NCI-H1694 treated with DMSO at 0.1 percent for 48 hours (cell line): ENCODE measurements at places on chromosomes 1 and 21.

DNA sequence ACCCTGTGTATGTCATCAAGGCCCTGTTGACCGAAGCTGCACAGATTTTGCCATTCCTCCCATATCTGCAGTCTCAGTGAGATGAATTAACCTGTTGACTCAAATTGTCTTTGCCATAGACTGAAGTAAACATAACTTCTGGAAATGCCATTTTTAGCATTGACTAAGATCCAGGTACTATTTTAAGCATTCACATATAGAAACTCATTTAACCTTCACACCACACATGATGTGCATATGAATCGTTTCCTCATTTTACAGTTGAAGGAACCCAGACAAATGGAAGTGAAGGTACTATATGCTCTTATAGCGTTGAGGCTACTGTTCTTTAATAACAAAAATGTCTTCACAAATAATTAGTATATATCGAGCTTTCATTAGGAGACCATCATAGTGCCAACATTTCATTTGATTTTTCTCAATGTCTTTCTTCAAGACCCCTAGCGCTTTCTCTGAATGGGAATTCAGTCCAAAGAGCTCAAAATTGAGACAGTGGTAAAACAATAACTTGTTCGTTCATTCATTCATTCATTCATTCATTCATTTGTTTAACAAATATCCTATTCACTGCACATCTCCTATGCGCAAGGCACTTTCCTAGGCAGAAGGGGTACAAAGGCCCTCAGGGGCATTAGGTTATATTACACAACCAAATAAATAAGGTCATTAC is 444.7 kb downstream of the ADGRL2 start:
- no peak for DNase-seq

DNA sequence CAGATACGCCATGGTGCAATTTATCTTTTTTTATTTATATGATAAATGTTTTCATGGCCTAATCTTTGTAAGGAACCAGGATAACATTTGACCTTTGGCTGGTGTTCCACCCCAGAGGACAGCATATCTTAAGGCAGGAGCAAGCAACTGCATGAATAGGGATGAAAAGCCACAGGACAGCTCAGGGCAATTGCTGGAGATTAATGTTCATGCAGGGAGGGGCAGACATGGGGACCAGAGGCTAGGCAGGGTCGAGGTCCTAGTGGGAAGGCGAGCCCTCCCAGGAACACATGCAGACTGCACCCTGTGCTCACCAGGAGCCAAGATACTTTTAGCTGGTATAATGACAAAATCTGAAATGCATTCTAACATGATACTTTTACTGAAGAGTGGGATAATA is 74.4 kb upstream of the HAO2 start:
- DNase-seq, result no peak

DNA sequence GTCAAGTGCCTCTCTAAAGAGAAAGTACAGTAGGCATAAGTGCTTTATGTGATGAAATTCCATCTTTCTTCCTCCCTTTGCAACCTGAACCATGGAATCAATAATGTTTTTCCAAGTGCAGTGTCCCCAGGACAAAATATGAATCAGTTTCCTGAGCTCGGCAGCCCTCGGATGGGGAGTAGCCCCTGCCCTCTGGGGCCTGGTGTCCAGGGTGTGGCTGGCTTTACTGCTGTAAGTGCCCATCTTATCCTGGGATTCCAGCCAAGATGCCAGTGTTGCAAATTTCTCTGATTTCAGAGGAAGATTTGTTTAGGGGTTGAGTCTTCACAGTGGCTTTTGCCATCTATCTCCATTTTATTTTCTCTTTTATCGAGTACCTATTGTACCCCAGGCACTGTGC is 40.5 kb upstream of the SRP9 start:
- no peak for DNase-seq

DNA sequence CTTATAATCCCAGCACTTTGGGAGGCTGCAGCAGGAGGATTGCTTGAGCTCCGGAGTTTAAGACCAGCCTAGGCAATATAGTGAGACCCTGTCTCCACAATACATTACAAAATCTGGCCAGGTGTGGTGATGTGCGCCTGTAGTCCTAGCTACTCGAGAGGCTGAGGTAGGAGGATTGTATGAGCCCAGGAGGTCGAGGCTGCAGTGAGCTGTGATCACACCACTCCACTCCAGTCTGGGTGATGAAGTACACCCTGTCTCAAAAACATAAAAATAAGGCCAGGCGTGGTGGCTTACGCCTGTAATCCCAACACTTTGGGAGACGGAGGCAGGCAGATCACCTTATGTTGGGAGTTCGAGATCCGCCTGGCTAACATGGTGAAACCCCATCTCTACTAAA is 27.7 kb downstream of the L1TD1 start:
- no peak for DNase-seq

DNA sequence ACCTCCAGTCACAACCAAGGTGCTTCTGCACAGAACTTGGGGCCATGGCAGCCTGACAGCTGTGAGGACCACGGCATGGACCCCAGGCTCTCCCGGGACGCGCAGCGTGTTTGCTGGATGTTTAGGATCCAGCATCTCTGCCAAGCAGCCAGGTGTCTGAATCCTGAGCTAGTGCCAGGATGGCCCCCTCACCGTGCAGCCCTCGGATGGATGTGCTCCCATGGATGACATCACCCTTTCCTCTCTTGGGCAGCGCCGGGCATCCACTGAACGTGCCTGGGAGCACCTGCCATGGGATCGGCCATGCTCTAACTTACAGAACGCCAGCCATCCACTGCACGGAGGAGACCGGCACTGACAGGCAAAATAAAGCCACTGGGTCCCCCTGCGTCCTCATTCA is 53.9 kb downstream of the PRDM15 start:
- no peak for DNase-seq

- no peak for DNase-seq
Observed at GRCh38 chr1:229376521-229376920, 33.7 kb upstream of the CCSAP start.

DNA sequence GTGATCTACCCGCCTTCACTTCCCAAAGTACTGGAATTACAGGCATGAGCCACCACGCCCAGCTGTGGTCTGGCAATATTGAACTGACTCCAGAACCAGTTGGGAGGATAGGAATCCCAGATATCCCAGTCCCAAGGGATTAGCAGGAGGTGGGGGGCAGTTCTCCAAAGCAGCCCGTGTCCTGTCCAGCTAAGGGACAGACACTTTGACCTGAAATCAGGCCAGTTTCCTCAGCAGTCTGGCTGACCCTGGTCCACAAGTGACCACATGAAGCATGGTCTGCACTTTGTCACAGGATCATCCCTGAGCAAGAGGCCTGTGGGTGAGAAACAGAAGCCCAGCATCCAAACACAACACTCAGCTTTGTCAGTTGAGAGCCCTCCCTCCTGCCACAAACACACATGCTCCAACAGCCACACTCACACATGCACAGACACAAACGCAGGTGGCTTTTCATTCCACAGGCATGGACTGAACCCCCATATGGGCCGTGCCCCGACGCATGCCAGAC is 2.7 kb upstream of the FDPS start:
- DNase-seq, result no peak

DNA sequence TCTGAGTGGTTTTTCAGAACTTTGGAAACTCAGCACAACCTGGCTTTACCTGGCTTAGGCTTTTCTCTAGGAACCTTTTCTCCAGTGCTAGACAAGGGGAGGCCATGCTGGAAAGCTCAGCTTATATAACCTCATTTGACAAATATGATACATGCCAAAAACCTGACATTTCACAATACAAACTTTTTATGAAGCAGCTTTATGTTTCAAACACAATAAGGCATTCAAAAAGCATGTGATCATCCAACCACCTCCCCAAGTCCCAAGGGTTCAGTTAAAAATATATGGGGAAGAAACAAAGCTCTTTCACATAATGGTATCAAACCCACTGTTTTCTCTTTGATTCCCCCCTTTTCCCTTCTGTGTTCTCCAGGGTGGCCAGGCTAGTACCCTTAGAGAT is 63.7 kb downstream of the ZC3H11B start:
- DNase-seq, result no peak

GRCh38 chr1:82398357-82398756 is 597.6 kb downstream of the ADGRL2 start:
- no peak for DNase-seq

DNA sequence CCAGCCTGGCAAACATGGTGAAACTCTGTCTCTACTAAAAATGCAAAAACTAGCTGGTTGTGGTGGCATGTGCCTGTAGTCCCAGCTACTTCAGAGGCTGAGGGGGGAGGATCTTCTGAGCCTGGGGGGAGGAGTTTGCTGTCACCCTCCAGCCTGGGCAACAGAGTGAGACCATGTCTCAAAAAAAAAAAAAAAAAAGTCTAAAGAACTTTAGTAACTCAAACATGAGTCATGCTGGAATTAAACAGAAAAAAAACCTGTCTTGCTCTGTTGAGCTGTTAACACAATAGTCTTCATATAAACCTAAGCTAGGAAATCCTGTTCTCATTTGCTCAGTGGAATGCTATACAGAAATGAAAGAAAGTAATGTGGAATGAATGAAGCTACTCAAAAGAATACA is 16.7 kb upstream of the DISP1 start:
- no peak for DNase-seq

DNA sequence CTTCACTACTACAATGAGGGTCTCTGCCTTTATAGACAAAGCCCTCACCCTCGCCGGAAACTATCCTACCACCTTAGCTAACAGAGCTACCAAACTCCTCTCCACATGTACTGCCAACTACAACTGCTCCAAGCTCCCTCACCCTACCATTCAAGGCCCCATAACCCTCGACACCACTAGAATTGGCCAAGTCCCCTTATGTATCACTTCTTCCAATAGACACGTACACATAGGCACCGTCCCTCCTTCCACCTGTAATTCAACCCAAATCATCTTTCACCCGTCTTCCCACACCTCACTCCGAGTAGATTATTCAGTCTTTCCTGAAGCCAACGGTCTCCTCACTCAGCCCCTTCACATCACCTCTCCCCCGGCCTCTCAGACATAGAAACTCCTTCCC is 19.7 kb upstream of the CA6 start:
- DNase-seq, result no peak

- no peak for DNase-seq
Observed at GRCh38 chr1:202193614-202194327, at the start of gene LGR6. LGR6 (plus strand) TSS chr1:202193799; CDS start chr1:202193990, 191 bp downstream.

GRCh38 chr1:145918992-145919939 is 749 bp upstream of the PEX11B start:
- no peak for DNase-seq

DNA sequence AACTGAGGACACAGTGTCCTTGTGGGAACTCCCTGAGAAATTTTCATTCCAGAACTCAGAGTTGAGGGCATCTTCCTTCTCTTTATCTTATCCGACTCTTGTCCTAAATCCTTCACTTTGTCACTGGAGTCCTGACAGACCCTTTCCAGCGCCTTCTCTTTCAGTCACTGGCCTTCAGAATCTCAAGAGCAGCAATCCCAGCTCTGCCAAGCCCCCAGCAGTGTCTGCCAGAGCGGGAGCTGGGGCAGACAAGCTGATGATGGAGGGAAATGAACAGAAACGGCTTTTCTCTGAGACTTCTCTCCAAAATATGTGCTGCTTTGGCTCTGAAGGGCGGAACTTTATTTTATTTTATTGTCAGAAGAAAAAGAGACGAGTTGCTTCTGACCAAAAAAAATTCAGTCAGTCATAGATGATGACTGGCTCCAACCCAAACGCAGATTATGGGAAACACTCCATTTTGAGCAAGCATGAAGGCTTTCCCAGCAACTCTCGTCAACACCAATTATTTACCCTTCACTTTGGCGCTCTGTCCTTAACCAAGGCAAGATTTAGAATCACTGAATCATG is 32.2 kb downstream of the MIS18A start:
- DNase-seq, result no peak

DNA sequence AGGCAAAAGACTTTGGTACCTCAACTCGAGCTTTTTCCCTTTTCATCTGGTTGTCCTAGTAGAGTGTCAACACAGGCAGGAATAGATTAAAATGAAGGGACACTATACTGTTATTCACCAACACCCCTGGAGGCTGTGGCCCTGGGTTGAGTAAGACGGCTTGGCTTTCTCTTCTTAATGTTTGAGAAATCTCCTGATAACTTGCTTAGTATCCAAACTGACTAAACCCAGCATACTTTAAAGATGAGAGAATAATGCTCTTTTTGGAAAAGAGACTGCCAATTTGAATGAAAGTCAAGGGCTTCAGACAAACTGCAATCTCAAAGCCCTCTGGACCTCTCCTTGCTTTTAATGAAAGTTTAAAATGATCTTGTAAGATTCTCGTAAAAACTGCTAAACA is 2.6 kb upstream of the SLC30A1 start:
- DNase-seq, result no peak

DNA sequence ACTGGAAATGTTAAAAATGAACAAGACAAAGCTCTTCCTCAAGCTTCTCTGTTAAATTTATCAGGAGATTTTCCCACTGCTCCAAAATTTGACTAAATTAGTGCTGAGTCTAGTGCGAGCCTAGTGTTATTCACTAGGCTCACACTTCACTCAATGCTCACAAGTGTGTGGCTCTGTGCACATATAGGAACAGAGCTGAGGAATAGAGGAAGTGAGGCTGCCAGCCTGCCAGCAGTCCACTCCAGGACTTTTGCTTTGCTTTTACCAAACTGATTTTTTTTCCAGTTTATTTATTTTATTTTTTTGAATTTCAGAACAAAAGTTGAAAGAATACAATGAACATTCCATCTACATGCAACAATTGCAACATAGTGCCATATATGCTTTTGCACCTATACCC is 87.2 kb downstream of the VAV3 start:
- DNase-seq, result no peak

GRCh38 chr21:43659136-43660000 is at the start of the genes HSF2BP and RRP1B:
HSF2BP (minus strand) TSS chr21:43659488; CDS start chr21:43658096, 1,392 bp downstream.
RRP1B (plus strand) TSS chr21:43659560; CDS start chr21:43659665, 105 bp downstream.
- DNase-seq, result peak; percentile 77

DNA sequence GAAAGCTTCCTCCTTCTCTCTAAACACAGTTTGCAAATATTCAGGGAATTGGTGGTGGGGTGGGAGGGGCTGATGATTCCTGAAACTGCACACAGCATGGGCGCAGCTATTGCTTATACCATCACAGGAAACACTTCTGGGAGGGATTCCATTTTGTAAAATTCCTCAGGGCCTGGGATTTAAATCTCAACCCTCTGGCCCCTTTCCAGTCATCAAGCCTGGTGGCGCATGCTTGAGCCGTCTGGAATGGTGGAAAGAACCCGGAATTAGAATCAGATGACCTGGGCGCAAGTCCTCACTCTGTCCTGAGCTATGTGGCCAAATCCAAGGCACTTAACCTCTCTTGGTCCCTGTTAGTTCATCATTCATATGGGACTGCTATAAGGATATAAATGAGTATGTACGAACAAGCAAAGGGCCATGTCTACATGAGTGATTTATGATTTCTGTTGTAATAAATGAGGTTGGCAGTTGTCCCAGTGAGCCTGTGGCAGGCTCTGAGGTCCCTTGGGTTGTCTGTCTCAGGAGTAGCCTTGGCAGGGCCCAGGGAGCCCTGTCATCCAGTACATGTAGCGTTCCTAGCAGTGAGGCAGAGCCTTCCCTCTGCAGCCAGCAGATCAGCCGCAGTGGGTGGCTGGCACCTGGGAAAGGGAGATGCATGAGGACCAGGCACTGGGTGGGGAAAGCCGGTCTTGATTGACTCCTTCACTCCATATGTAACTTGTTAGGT is 72.0 kb downstream of the MAN1C1 start:
- DNase-seq, result no peak

- DNase-seq, result no peak
Observed at GRCh38 chr1:51442616-51443015, 76.5 kb downstream of the EPS15 start.
